ENCODE measurements at places on chromosomes 5 and 9. TPM values are rescaled to one million over a fixed set of nuclear protein-coding genes. Genes with fewer than 3 reads are reported as not detected.

GPR107 gene
- total RNA-seq, result 22.3 TPM

PCDHB16 gene
- total RNA-seq, result 4.5 TPM

F12 gene
- 3.9 TPM for total RNA-seq

QRFP gene
- total RNA-seq, result not detected

IFNA2 gene
- not detected for total RNA-seq

CENPP gene
- total RNA-seq, result 8.6 TPM

BARHL1 gene
- not detected for total RNA-seq

LECT2 gene
- not detected for total RNA-seq

IL13 gene
- not detected for total RNA-seq

PSMD5 gene
- 30.4 TPM for total RNA-seq

PITX1 gene
- not detected for total RNA-seq

TBC1D9B gene
- total RNA-seq, result 23.9 TPM

PCDHA9 gene
- total RNA-seq, result 18.6 TPM

IQGAP2 gene
- 20.7 TPM for total RNA-seq

PKD2L2 gene
- total RNA-seq, result not detected

ARAP3 gene
- 3.3 TPM for total RNA-seq

TMEM167A gene
- 159 TPM for total RNA-seq

DNA sequence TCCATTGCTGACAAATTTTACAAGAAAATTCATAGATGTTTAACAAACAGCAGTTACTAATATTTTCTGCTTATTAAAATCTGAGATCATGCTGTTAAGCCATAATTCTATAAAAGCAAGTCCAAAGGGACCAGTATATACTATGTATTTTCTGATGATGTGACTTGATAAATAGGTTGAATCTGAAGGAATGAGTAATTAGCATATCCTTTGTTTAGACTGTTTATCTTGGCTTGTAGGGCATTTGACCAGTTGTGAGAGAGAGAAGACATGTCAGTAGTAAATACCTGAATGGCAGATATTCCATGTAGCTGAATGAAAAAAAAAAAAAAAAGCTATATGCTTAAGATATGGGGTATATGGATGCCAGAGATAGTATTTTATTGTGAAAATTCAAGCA is 14.6 kb downstream of the CPEB4 start:
- no peak for DNase-seq

DNA sequence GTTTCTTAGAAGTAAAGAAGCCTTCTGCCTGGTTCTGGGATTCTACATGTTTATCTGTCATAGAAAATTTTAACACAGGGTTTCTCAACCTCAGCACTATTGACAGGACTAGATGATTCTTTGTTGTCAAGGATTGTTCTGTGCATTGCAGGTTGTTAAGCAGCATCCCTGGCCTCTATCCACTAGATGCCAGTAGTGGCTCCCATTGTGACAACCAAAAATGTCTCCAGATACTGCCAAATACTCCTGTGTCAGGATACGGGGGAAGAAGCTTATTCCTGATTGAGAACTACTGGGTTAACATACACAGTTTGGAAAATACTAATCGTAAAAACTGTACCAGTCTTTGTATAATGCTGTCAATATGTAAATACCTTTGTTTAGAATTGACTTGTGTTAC is 167.1 kb downstream of the NIPBL start:
- peak; percentile 14 for DNase-seq

DNA sequence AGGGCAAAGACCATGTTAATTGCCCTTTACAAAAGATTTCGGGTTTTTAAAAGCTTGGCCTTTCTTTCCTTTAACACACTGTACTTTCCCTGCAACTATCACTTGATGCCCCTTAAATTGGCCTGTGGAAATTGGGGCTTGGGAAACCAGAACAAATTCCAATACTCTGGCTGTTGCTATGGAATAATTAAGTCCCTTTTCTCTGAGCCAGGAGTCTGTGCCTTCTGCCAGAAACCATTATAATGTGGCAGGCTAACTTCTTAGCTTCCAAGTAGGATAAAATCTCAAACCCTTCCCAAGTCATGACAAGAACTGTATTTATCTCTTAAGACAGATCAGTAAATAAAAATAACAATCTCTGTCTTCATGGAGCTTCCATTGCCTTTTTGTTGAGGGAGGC is 1.1 kb upstream of the SPINK1 start:
- DNase-seq, result no peak

- DNase-seq, result no peak
Observed at GRCh38 chr5:147547730-147548129, 37.9 kb upstream of the DPYSL3 start.

DNA sequence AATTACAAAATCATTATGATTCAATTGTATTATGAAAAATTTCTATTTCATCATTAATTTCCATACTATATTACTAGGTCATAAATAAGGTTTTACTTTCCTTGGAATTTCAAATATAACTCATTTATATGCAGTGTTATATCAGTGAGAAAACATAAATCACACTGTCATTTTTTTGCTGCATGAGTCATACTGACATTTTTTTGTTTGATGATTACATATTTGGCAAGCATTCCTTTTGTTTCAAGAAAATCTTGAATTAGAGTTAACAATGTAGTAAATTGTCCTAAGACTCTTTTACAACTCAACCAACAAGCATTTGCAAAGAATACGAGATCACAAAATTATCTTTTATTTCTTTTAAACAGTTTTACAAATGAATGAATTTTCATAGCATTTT is 298.4 kb upstream of the SEMA6A start:
- no peak for DNase-seq

DNA sequence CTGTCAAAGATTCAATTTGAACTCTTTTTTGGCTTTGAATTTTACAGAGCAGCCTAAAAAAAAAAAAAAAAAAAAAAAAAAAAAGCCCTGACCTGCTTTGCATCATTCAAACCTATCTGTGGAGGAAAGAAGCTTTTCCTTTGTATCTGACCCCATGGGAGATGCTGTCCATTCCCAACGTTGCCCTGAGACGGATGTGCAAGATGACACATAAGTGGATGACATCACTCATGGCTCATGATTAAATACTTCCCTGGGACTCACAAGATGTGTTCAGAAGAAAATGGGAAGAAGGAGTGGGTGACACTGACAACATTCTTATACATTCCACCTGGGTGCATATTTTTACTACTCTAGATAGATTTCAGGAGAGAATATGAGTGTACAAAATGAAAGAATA is 245.7 kb upstream of the ELAVL2 start:
- no peak for DNase-seq

GRCh38 chr9:84123648-84124406 is 143.2 kb downstream of the RMI1 start:
- DNase-seq, result no peak

DNA sequence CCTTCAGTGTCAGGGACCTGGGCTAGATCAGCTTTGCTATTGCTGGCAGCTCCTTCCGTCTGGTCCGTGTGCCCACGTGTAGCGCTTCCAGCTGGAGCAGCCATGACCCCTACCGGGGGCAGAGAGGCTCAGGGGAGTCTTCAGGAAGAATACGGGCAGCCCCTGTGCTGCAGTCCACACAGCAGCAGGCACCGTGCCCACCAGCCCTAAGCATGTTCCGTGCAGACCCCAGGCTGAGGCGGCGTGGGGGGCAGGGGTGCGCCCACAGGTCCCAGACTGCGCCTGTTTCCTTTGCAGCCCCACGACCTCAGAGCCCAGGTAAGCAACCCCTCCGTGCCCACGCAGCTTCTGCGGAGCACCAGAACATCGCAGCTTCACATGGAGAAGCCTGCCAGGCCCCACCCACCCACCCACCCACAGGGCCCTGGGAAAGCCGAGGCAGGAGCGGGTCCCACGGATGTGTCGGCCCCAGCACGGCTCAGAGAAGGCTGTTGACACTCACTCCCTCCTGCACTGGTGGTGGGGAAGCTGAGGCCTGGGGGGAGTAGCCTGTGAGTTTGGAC is 83.1 kb downstream of the KCNT1 start:
- DNase-seq, result no peak

DNA sequence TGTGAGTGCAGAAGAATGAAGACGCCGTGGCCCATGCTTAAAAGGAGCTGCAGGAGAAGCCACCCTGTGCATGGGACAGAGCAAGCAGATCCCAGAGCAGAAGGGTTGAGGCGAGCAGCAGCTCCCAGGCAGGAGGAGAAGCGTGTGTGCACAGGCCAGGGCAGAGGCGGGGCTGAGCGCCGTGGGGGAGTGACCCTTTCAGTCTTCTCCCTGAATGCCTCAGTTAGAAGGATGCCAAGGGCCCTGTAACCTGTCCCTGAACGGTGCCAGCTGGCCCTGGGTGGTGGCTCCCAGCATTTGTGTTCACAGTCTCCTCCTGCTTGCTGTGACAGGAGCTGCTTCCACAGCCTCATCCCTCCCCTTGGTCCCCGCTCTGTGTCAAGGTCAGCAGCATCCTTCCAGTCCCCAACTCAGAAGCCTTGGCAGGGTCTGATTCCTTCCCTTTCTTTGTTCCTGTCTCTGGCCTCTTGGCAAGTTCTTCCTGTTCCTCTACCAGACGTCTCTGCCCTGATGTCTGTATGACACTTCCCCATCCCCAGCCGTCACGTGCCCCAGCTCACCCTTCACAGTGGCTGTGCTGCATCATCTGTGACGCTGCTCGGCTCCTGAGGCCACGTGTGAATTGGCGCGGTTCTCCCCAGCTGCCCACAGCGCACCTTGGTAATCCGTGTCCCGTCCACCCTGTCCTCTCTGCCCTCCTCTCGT is 5.2 kb downstream of the EXOC3 start:
- DNase-seq, result no peak

DNA sequence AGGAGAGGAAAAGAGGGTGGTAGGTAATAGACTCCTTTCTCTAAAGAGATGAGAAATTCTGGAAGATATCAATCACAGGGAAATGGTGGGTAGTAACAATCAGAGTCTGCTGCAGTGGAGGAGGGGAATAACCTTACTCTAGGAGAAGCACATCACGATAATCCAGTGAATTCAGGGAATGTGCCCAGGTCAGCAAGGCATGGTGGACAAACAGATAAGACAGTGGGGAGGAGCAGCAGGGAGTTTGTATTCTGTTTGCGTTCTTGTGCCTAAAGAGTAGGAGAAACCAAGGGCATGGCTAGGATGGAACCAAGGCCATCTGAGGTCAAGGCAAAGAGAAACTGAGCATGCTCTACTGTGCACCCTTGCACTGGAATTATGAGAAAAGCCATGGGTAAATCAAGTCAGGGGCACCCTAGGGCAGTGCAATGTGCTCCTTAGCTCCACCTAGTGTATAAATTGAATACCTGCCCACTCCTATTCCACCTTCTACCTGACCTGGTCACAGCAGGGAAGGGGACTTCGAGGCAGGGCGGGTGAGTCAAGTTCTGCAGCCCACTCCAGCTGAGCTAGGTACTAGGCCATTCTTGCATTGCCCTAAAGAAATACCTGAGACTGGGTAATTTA is 31.6 kb downstream of the RETREG1 start:
- DNase-seq, result no peak

- no peak for DNase-seq
Observed at GRCh38 chr5:168449166-168449565, 37.1 kb upstream of the RARS1 start.

DNA sequence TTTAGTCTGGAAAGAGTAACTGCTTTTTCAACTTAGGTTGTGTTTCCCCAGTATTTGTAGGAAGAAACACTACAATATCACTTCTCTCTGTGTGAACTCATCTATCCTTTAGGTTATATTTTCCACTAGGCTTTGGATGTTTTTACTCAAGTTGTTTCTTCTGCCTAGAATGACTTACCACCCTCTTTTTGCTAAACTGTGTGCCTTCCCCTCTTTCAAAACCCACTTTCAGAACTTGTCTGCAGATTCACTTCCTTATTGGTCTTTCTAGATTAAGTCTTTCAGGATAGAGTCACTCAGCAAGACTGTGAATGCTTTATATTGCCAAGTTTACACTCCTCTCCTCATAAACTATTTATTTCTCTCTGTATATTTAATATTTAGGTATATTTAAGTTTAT is 14.2 kb upstream of the CAST start:
- no peak for DNase-seq

DNA sequence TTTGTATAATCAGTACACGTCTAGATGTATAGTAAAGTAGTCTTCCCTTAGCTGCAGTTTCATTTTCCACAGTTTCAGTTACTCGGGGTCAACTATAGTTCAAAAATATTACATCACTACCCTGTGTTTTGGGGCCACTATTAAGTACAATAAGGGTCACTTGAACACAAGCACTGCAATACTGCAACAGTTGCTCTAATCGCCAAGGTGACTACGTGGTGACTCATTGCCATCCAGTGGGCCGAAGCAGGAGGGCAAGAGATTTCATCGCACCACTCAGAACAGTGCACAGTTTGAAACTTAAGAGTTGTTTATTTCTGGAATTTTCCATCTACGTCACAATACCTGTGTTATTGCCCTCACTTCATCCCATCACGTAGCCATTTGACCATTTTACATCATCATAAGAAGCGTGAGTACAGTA is at the start of gene ARL14EPL:
TSS of gene ARL14EPL (plus strand) at position 379 of the 424 bp plus-strand sequence. CDS start 18,994 bp downstream, outside the sequence.
- no peak for DNase-seq

DNA sequence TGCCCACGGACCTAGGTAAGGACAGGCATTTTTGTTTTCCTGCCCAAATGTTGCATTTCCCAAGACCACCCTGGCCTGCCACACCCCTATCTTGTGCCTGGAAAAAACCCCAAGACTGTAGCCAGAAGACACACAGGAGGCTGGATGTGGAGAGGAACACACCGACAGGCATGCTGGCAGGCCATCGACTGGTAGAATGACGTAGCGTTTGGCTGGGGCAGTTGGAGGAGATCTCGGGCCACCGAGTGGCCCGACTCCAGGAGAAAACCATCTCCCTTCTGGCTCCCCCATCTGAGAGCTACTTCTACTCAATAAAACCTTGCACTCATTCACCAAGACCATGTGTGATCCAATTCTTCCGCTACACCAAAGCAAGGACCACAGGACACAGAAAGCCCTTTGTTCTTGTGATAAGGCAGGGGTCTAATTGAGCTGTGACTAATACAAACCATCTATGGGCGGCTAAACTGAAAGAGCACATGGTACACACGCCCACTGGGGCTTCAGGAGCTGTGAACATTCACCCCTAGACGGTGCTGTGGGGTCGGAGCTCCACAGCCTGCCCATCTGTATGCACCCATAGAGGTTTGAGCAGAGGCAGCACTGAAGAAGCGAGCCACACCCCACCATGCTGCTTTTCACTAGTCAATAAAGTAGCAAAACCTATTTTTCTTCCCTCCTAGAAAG is 38.9 kb upstream of the N4BP3 start:
- DNase-seq, result no peak

DNA sequence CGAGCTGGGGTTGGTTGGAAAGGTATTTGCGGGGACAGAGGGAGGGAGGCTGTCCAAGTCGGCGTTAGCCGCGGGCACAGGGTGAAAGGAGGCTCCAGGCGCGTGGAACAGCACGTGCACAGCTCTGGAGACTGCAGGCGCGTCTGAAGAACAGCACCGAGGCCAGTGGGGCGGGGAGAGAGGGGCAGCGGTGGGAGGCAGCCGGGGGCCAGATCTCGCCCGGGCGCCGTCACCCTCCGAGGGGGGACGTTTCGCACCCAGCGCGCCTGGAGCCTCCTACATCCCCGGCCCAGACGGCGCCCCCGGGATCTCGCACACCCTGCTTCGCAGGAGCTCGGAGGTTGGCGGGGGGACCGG is 79.6 kb downstream of the NTNG2 start:
- no peak for DNase-seq

Data from occipital lobe (tissue), 3 donors.